NCI-H69 (cell line): ENCODE measurements at places on chromosomes 2 and 18.

DNA sequence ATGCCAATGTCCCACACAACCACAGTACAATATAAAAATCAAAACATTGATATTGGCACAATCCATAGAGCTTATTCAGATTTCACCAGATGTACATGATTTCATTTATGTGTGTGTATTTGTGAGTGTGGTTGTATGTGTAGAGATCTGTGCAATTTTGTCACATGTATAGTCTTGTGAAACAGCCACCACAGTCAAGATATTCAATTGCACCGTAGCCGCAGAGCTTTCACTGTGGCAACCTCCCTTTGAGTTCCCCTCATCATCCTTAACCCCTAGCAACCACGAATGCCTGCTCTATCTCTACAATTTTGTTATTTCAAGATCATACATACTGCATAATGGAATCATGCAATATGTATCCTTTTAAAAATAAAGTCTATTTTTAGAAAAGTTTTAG lies 391.3 kb downstream of the SETBP1 start:
- no peak for DNase-seq

GRCh38 chr2:121451398-121451797 lies 79.3 kb upstream of the RNU4ATAC start:
- DNase-seq: no peak

GRCh38 chr2:9003366-9003615 lies 193 bp downstream of the MBOAT2 start:
- DNase-seq: no peak

DNA sequence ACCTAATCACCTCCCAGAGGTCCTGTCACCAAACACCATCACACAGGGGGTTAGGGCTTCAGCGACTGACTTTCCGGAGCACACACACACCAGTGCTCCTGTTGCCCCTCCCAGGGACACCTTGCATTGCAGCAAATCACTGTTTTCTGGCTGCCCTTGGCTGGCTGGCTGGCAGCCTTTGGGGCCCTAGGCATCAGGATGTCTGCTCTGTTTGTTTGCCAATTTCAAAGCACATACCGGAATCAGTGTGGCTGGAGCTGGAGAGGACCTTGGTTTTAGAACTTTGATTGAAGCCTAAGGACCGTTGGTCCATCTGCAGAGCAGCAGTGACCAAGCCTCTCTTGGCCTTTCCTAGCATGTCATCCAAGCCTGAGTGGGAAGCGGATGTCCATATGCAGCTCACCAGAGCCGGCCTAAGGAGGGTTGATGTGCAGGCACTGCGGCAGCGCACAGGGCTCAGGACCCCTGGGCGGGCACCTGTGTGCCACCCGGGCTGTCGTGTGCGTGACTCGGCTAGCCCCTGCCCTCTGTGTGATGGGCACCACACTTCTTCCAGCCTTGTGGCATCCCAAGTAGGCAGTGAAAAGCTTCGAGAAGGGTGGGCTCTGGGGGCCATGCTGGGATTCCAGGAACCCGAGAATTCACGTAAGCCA lies 62.1 kb downstream of the GBX2 start:
- DNase-seq: no peak

DNA sequence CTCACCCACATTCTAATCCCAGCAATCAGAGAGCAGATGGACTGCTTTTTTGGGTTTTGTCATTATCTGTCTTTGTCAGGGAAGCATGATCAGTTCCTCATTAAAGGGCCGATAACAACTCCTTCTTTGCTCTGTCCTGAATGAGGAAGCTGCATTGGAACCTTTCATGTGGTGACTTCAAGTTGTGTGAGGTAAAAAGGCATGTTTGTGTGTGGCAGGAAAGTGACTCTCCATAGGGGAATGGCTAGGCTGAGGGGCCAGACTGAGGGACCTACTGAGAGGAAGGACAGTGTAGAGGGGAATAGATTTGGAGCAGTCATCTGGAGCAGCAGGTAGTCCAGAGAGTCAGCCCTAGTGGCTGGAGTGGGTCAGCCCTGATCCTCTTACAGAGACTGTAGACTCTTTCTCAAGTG lies 23.6 kb upstream of the LRRTM1 start:
- DNase-seq: no peak

- no peak for DNase-seq
Observed at GRCh38 chr2:11698009-11698922, 28.3 kb upstream of the NTSR2 start.
